ENCODE measurements at places on chromosomes 7 and 10.

DNA sequence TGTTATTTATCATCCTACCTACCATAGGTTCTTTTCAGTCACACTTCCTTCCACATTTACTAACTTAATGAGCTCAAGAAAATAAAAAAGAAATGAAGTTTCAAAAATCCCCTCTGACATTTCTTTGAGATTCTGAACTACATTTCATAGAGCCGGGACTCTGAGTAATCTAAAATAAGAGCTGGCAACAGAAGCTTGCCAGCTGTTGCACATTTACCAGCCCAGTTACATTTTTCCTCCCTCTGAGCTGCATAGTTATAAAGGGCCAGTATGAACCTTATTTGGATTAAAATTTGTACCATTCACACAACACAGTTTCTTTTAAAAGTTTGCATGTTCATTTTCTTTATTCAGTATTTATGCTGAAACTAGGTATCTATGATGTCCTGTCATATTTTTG, 119.5 kb upstream of the CAV2 start:
- DNase-seq = no peak

DNA sequence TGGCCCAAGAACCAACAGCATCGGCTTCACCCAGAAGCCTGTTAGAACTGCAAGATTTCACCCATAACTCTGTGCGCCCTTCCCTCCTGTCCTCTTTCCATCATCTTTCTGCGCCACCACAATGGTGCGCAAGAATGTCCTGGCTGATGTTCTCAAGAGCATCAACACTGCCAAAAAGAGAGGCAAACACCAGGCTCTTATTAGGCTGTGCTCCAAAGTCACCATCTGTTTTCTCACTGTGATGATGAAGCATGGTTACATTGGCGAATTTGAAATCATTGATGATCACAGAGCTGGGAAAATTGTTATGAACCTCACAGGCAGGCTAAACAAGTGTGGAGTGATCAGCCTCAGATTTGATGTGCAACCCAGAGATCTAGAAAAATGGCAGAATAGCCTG, 115.2 kb upstream of the FGFR2 start:
- no peak for DNase-seq

GRCh38 chr7:28900311-28900710, 57.8 kb downstream of the TRIL start:
- DNase-seq = no peak

GRCh38 chr10:16910793-16911164, 93.6 kb upstream of the RSU1 start:
- no peak for DNase-seq

- peak; percentile 34 for DNase-seq
Observed at GRCh38 chr7:36289833-36290661, 99.6 kb upstream of the ANLN start.

DNA sequence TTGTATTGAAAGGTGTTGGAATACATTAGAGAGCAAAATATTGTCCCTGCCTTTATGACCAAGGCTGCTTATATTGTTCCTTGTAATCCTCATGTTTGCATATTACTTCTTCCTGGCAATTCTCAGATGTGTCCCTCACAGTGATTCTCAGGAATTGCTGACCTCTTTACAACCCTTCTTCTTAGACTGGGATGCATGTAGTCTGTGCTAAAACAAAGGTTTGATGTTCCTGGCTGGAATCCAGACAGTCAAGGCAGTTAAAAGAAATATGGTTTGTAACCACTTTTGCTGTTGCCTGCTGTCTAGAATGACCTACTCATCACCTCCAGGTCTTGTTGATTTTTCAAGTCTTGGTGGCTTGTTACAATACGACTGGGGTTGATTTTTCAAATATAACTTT, 367.6 kb downstream of the HGF start:
- DNase-seq = peak; percentile 21

Measured in RPMI7951 (cell line).